ENCODE measurements at places on chromosomes 7 and 10.

DNA sequence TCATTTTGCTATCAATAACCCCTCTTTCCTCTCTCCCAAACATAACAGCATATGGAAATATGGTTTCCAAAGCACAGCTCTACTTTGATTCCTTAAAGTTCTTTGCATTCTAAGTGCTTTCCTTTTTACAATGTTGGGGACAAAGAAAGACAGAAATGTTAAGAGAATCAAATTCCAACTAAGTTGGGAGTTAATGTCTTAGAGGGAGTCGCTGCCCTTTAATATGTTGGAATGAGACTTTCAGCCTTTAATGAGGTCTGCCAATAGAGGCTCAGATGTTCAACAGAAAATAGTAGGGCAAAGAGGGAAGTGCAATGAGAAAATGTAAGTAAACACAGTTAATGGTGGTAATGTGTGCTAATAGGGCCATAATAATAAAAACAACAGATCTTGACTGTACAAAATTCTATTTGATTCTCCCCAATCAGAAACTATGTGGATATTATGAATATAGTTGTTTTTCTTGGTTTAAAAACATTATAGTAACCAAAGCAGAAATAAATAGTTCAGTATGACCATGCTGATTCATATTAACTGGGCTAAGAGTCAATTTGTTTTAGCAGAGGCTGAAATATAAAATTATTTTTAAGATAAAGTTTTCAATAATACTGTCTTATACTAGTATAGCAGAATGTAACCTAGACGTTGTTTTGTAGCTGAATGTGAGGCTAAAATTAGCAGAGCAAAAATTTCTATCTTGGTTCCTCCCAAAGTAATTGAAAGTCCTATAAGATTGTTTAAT, 10.3 kb downstream of the HYCC1 start:
- DNase-seq: no peak

DNA sequence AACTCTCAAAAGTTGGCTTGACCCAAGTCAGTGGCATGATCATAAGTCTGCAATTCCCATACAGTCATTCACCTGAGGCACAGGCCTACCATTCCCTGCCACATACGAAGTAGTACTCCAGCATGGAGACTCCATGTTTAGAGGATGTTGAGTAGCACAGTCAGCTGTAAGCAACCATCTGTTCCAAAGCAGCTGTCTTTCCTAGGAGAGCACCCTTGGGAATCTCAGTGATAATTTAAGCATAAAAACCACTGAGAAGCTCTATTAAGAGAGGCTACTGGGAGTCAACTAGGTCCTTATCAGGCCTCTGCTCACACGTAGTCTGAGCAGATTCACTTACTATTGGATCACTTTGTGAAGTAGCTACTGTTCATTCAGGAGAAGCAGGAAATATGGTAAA, 61.6 kb upstream of the UNC5B start:
- DNase-seq: no peak

DNA sequence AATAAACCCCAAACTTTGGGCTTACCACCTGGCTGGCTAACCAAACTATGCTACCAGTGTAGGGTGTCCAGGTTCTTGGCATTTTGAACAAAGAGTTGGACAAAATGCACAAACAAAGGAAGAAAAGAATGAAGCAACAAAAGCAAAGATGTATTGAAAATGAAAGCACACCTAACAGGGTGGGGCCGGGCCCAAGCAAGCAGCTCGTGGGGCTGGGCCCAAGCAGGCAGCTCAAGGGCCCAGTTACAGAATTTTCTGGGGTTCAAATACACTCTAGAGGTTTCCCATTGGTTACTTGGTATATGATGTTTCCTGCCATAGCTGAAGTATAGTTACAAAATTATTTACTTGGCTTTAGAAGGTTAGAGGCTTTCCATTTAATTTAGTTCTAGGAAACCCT, 15.7 kb downstream of the ACADSB start:
- DNase-seq: no peak

- no peak for DNase-seq
These were observed 186.4 kb downstream of the GATA3 start for GRCh38 chr10:8240861-8241260.

DNA sequence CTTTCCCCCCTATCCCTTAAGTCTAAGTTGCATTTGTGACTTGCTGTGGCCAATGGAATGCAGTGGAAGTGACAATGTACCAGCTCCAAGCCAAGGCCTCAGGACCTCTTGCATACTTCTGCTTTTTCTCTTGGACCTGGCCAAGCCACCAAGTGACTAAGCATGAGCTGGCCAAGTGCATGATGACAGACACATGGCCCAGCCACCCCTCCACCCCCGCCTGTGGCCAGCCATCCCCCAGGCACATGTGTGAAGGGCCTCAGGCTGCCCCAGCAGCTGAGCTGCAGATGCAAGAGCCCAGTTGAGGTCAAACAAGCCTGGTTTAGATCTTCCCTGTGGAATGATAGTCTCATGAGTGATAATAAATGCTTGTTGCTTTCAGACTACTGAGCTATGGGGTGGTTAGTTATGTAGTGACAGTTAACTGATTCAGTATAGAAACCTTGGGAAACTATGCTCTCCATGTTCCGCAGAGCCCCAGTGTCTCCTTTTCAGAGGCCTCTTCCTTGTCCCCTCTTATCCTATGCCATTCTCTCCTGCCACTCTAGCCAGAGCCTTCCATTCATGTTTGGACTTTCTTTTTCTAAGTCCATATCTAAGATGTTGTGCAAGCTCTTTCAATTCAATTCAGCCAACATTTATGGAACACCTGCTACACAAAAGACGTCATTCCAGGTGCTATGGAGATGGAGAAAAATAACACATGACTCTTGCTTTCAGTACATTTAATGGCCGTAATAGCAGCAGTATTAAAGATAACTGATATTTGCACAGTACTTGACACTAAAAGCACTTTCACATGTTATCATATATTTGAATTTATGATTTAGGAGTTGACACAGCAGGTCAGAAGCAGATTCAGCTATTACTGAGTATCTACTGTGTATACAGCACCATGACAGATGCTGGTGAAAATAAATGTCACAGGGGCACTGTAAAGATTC, 55.5 kb upstream of the LOXL4 start:
- DNase-seq: peak; percentile 12

- no peak for DNase-seq
These were observed 16.0 kb downstream of the PAPSS2 start for GRCh38 chr10:87675396-87676376.

- no peak for DNase-seq
These were observed 208.8 kb downstream of the KCNMA1 start for GRCh38 chr10:77428691-77429395.

DNA sequence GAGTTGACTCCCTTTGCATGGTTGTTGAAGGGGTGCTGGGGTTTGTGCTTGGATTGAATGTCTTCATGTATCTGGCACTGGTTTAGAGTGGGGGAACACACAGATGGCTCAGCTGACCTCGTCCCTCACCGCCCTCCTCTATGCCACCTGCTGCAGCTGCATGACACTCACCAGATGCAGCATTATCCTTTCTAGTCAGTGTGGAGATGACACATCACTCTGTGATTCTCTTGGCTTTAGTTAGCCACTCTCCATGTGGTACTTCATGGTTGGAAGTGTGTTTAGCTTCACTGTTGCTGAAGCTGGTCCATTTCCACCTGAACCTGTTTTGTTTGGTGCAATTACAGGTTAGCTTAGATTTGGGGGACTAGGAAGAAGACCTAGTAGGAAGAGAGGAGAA, 56.3 kb upstream of the BMPER start:
- no peak for DNase-seq

DNA sequence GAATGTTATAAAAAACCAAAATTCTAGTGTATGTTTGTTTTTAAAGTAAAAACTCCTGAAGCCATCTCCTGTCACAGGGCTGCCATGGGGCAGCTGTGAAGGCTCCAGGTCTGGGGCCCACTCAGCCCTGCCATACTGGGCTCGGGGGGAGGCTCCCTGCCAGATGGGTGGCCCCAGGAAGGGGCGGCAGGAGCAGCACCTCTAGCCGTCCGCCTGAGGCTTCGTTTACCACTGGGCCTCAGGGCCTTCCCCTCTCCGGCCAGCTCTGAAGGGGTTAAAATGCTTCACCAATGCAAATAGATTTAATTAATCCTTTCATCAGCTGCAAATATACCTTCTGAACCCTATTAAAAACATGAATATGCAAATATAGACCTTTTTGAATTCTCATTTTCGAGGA, 139.0 kb downstream of the ELFN1 start:
- no peak for DNase-seq

GRCh38 chr10:121593281-121594075, 4.8 kb downstream of the FGFR2 start:
- DNase-seq: no peak

DNA sequence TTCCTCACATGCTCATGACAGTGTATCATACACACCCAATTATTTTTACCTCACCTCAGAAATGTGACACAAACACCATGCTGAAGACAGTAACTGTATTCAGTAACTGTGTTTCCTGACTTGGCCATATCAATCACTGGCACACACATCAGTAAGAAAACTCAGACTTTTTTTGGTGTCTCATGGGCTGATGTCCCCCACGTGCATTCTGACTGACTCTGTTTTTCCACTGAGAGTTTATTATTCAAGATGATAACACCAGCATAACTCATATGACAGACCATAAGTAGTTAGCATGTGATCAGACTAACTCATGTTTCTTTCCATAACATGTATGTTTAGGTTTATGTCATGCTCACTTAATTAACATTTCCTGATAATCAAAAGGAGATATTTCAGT, 124.8 kb downstream of the CD36 start:
- no peak for DNase-seq
